ENCODE measurements at places on chromosomes 16 and 17.

DNA sequence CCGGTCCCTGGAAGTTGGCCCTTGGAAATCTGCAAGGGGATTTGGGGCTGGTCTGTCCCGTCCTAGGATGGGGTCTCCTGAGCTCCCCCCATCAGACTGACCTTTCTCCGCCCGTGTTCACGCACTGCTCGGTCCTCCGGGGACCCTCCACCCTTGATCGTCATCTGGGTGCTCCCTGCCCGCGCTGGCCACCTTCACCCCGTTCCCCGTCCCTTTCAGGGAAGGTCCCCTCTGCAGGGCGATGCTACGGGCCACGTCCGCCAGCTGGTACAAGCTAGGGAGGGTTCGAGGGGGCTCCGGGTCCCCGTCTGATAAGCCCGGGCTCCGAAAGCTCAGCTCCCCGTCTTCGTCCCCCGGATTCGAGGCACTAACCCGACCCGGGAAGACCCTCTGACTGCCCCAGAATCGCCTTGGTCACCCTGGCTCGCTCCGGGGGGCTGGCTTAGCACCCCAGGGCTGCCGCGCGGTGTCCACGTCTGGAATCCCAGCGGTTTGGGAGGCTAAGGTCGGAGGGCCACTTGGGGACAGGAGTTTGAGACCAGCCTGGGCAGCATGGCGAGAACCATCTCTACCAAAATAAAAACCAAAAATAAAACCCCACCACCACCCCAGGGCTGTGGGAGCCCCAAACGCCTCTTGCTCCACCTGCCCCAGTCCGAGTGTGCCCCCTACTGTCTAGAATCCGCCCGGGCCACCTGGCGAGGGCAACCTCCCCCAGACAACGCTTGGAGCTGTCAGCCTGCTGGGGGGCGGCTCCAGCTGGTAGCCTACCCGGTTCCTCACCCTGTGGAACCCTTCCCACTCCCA, 1.1 kb upstream of the SLC43A2 start:
- no peak for DNase-seq

DNA sequence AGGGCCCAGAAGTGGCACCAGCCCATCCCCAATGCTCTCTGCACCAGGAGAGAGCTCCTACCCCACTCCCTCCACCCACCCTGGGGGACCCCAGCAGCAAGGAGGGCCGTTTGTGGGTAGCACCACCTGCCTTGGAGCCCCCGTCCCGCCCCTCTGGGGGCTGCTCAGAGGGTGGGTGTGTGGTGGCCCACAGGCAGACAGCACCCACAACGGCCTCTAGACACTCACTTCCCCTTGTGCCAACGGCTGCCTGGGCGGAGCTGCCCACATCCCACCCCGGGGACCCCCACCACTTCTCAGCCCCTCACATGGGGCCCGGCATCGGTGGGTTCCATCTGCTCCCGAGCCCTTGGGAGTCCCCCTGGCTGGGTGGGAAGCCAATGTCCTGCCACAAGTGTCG, 33.3 kb downstream of the BAHCC1 start:
- DNase-seq = no peak

DNA sequence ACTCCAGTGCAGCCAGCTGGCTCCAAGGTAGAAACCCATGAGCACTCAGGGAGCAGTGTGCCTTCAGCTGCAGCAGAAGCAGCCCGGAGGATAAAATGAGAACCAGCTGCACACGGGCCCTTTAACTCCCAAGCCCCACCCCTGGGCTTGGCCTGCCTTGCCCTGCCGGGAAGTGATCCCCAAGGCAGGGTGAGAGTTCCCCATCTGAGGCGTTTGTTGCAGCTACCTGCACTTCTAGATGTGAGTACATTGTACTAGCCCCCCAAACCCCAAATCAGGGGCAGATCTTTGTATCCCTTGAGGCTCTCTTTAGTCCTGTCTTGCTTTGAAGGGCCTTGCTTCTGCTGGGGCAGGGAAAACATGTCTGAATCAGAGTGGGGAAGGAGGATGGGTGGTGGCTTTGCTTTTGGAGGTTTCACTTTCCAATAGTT, at the start of gene MVP:
Gene MVP, plus strand, starts transcription at position 192 of the 431 bp plus-strand sequence. CDS start 10,088 bp downstream, outside the sequence.
- DNase-seq = no peak

GRCh38 chr16:10942352-10943063, at the start of gene DEXI:
Gene DEXI (minus strand): TSS chr16:10942468. CDS start chr16:10942005, 463 bp downstream.
- peak; percentile 91 for DNase-seq

All from right lung (tissue), 10 donors.